T-cell (primary cell): ENCODE measurements at places on chromosomes 6 and 20.

DNA sequence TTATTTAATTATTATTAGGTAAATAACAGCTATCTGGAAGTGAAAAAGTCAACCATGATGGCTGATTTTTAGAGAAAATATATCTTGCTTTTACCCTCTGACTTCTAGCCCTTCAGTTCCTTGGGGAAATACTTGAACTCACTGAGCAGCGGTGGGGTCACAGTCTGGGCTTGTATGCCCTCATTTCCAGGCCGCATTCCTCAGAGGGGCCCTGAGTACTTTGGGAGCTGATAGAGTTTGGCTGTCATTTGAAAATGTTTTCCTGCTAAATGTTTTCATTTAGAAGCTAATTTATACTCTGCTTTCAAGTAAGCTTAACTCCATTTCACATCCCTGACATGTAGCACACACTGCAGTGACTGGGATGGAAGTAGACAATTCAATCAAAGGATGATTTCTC lies 1028.5 kb downstream of the KIF16B start:
- no peak for DNase-seq

- DNase-seq, result no peak
Observed at GRCh38 chr20:58752565-58752964, 60.0 kb downstream of the NPEPL1 start.

DNA sequence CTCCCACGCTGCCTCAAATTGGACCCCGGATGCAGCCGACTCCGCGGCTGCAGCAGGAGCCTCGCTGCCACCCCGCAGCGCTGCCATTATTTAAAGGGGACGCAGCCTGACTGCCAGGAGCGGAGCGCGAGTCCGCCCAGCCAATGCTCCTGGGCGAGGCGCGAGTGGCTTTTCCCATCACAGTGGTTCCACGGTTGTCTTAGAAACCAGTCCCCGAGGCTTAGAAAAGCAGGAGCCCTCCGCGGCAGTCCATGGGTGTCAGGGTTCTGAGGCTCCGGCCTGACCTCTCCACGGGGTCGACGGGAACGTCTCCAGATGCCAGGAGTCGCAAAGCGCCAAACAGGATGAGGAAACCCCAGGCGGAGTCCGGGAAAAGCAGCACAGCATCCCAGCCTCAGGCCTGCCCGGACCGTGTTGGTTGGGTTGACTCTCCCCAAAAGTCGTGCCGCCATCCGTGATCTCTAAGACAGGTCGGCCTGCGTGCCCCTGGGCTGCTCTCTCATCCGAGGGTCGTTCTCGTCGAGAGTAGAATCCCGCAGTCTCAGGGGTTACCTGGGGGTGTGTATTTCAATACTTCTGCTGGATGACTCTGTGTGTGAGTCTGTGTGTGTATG lies 975.8 kb upstream of the DEFB115 start:
- DNase-seq, result no peak

DNA sequence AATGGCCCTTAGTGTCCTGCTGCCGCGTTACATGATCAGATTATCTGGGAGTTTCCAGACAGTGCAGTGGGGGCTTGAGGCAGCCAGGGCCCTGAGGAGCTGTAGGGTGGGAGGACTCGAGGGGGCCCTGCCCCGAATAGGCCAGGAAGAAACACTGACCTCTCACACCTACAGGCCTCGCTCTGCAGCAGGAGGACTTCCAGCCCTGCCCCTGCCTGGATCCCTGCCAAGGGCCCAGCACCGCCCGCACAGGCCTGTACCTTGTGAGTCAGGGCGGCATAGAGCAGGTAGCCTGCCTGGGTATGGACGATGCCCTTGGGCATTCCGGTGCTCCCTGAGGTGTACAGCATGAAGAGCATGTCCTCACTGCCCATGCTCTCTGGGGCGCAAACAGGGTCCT lies 30.1 kb upstream of the APMAP start:
- DNase-seq, result no peak

- no peak for DNase-seq
Observed at GRCh38 chr6:56683882-56684281, 41.2 kb upstream of the DST start.
